PC-3 (cell line): ENCODE measurements at places on chromosomes 5 and 9. TPM values are rescaled to one million over a fixed set of nuclear protein-coding genes. Genes with fewer than 3 reads are reported as not detected.

GRCh38 chr9:137630679-137631078 lies 11.9 kb downstream of the EHMT1 start:
- no peak for DNase-seq

GRCh38 chr9:95715868-95716435 lies 159.5 kb upstream of the ERCC6L2 start:
- DNase-seq, result no peak

- DNase-seq, result no peak
Observed at GRCh38 chr9:90702441-90702955, 59.9 kb upstream of the DIRAS2 start.

- DNase-seq, result no peak
Observed at GRCh38 chr9:127862075-127863011, 7.9 kb upstream of the ENG start.

Gene PCDHB14
- total RNA-seq, result 0.58 and 0.87 TPM in 2 replicates
